ENCODE measurements at places on chromosomes 12 and 14.

GRCh38 chr12:29710104-29710503, 73.6 kb downstream of the TMTC1 start:
- no peak for DNase-seq

DNA sequence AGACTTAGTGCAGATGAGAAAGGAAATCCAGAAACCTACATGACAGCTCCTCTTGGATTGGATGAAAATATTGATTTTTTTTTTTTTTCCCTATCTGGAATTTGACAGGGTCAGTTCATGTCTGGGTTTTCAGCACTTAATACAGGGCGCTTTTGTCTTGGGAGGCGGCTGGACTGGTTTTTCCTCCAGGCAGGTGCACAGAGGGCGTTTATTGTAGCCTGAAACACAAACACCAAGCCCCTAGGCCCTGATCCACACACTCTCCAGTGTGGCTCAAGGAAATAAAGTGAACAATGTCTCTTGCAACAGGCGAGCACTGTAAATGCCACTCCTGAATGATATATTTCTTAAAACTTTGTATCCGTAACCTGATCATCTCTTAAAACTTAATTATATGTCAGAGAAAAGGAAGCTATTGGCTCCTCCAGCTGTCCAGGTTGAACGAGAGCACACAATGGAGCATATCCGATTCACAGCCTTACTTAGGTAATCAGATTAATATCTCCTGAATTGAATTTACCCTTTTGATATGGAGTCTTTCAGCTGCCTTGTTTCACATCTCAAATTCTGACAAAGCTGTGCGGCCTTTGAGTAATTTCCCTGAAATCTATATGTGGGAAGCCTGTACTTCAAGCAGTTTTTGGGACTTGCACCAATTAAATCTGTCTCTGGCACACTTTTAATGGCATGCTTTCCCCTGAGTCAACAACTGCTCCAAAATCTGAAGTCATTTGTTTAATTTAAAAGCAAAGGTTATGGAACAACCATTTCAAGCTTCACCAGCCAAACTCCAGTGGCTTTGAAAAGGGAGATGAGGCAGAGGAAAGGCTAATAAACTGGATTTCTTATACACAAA, 485.7 kb downstream of the ZFP36L1 start:
- DNase-seq = no peak

GRCh38 chr14:104582662-104583061, 3.1 kb downstream of the C14orf180 start:
- no peak for DNase-seq

GRCh38 chr12:82027612-82028011, 268.5 kb upstream of the PPFIA2 start:
- no peak for DNase-seq

- DNase-seq = no peak
Measured at GRCh38 chr12:127998988-127999387, 268.0 kb upstream of the TMEM132C start.

GRCh38 chr14:39396448-39396847, 35.8 kb downstream of the FBXO33 start:
- DNase-seq = no peak

GRCh38 chr12:130988261-130988660, 34.6 kb downstream of the ADGRD1 start:
- DNase-seq = no peak

GRCh38 chr12:21571046-21571445, 33.6 kb downstream of the GYS2 start:
- no peak for DNase-seq

- no peak for DNase-seq
Measured at GRCh38 chr14:72649603-72650227, 244.2 kb downstream of the DPF3 start.

DNA sequence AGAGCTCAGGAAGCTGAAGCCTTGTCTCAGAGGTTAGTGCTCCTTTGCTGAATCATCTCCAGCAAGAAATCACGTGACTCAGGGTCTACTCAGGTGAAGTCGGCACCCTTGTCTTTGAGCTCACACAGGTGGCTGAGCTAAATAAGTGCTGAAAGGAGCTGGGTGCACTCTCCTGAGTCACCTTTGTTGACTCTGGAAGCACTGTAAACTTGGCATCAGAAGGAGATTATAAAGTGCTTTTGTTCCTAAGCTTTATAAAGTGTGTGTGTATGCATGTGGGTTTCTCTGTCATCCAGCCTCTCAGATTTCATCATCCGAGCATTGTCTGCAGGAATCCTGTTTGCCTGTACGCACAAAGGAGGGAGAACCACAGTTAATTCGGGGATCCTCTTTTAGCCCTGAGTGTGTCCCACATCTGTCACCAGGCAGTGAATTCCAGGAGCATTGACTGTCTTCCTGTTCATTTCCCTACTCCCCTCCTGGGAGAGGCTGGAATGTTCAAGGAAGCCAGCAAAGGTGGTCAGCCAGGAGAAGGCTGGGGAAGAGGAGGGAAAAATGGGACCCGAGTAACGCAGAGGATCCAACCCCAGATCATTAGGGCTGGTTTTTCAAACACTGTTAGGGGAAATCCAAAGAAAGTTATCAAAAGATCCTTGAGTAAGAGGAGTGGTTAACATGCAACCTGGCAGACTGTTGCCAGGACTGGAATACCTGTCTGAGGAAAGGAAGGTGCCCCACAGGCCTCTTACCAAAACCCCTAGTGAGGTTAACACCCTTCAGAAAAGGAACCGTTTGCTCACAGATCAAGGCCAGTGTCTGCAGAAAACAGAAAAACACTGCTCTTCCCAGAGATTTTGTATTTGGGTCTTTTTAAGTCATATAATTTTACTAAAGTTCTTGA, 157.5 kb upstream of the HIF1A start:
- peak; percentile 31 for DNase-seq

GRCh38 chr14:102189874-102190273, 50.2 kb downstream of the WDR20 start:
- DNase-seq = no peak

DNA sequence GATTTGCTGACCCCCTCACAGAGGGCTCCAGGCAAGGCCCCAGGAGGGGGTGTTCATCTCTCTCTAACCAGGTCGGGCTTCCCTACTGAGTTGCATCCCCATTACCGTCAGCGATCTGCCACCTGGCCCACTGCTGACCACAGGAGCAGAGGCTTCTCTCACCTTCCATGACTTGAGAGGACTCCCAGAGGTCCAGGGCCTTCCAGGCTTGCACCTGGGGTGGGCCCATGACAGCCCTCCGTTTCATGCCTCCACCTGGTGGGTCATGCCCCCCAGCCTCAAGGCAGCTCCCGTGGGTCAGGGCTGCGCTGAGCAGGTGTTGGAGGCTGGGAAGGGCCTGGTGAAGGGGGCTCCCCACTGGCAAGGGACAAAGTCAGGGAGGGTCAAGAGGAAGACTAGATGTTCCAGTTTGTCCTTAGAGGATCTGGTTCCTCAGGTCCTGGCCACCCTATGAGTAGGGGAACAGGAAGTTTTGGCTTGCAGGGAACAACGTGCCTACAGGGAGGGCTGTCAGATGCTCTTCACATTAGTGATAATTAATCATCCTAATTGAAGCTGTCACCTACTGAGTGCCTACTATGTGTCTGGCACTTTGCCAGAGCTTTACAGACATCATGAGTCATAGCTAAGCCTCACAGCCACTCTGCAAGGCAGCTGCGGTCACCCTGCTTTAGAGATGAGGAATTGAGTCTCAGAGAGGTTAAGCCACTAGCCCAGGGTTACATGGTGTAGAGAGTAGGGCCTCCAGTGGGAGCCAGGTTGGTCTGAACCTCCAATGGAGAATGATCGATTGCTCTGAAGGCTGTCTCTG, 13.8 kb downstream of the NFKBIA start:
- no peak for DNase-seq

- no peak for DNase-seq
Measured at GRCh38 chr12:12017135-12017581, 53.6 kb upstream of the BCL2L14 start.

GRCh38 chr12:94286583-94287244, 138.3 kb downstream of the PLXNC1 start:
- DNase-seq = no peak

- no peak for DNase-seq
Measured at GRCh38 chr14:47302121-47302520, 373.3 kb downstream of the MDGA2 start.

- DNase-seq = no peak
Measured at GRCh38 chr12:112989806-112990205, 11.5 kb downstream of the OAS2 start.

DNA sequence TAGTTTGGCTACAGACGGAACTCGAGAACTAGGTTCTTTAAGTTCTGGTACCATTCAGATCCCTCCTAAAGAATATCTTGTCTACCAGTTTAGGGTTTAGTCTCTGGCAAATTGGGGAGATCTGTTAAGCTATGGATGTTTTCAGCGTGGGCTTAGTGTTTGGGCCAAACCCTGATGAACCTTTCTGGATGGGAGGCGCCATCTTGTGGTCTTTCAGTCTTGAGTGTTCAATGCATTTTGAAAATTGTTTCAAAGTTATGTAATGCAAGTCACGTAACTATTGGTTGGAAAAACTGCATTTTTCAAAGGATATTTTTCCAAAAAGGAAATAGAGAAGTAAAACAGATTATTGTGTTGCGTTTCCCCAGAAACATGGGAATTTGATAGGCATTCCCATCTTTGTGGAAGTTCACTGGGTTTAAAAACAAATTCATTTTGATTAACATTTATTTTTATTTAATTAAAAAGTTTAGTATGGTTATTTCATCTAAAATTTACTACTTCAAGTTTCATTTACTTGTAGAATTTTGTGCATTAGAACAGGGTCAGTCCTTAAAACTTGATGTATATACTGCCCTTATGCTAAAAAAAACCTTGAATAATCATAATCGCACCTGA, 169.0 kb downstream of the PRIMA1 start:
- DNase-seq = no peak

- no peak for DNase-seq
Measured at GRCh38 chr12:3419558-3419957, 71.4 kb upstream of the PRMT8 start.

GRCh38 chr12:124518051-124518932, 49.1 kb downstream of the NCOR2 start:
- DNase-seq = no peak

DNA sequence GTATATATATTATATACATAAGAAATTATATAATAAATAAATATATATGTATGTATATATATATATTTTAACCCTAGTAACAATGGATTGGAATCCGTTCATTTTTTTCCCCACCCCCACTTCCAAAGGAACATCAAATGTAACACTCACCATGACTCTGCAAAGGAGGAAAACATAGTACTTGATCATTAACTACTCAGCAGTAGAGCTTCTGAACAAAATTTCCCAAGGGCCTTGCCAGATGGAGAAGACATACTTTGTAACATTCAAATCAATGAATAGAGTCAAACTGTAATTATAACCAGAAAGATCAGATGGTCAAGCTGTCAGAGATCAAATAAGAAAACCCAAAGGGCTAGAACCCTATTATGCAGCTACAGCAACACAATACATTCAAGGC, 126.0 kb upstream of the CNTN1 start:
- DNase-seq = no peak

- no peak for DNase-seq
Measured at GRCh38 chr14:53367644-53368026, 214.5 kb upstream of the DDHD1 start.

GRCh38 chr14:88012495-88012894, 7.6 kb downstream of the GPR65 start:
- DNase-seq = no peak

GRCh38 chr14:100723135-100723829, 3.4 kb upstream of the DLK1 start:
- DNase-seq = no peak

GRCh38 chr12:29743801-29744200, 39.9 kb downstream of the TMTC1 start:
- DNase-seq = no peak

DNA sequence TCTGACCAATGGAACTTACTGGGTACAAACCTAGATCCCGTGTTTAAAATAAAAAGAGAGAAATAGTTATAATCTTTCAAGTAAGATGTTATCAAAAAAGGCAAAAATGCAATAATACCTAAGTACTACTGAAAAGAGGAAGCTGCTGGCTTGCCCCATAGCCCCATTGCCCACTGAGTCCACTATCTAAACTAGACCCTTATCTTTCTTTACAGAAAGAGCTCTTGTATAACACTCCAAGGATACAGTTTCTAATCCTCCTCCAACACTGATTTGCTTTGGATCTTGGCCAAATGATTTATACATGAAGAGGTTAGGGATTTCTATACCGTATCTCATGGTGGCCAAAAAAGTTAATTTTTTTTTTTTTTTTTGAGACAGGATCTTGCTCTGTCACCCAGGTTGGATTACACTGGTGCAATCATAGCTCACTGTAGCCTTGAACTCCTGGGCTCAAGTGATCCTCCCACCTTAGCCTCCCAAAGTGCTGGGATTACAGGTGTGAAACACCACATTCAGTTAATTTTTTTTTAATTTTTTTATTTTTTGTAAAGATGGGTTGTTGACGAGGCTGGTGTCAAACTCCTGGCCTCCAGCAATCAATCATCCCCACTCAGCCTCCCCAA, 2.6 kb downstream of the GXYLT1 start:
- DNase-seq = no peak

DNA sequence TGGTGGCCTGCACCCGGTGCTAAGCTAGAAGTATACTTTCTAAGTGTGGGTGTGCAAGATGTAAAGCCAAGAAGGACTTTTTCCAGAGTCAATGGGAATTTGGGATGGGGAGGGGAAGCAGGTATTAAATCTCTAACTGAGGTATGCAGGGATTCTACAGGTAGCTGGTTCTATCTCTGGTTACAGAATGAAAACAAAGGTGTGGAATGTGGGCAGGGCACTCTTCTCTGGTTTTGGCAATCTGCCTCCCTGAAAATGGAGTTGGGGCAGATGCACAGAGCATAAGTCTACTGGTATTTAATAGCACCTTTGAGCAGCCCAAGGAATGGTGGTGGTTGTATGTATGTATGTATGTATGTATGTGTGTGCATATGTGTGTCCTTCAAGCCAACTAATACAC, 66.7 kb upstream of the PPP1R12A start:
- DNase-seq = no peak

DNA sequence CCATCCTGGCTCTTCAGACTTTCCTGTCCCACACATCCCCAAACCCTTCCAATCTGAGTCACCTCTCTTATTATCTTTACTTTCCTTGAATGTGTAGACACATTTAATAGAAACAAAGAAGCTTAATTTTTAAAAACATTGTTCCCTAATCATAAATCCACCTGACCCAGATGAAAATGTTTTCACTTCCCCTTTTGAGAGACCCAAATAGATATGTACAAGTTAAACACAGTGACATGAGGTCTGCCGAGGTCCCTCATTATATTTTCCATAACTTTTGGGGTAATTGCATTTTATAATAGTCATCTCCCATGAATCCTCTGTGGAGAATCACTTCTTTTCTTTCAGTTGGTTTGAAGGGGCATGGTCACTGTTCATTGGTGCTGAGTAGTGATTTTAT, 191.1 kb downstream of the GRIN2B start:
- DNase-seq = no peak

GRCh38 chr14:54625112-54625511, 58.2 kb downstream of the SAMD4A start:
- DNase-seq = no peak

- DNase-seq = no peak
Measured at GRCh38 chr14:80211153-80212022, at the start of gene DIO2. Gene DIO2 (minus strand): TSS chr14:80211504. CDS start chr14:80211472, 32 bp downstream.

DNA sequence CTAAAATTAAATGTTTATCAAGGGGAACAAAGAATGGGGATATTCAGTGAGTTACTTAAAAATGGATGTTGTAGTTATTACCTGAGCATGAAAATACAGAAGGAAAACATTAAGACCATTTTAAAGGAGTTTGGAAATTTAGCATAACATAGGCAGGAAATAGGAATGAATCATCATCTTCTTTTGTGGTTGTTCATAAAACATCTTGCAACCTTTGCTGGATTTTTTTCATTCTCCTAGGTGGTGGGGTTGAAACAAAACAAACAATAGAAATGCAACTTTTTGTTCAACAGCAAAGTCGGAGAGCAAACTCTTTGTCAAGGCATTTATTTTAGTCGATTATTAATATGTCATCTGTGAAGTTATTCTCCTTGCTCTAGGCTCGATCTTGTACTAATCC, 275.1 kb downstream of the IPO8 start:
- DNase-seq = no peak

All from activated CD4-positive, alpha-beta T cell treated with anti-CD3 and anti-CD28 coated beads for 24 hours (primary cell).